ENCODE measurements at places on chromosomes 7 and 10. TPM values are rescaled to one million over a fixed set of nuclear protein-coding genes. Genes with fewer than 3 reads are reported as not detected.

DNA sequence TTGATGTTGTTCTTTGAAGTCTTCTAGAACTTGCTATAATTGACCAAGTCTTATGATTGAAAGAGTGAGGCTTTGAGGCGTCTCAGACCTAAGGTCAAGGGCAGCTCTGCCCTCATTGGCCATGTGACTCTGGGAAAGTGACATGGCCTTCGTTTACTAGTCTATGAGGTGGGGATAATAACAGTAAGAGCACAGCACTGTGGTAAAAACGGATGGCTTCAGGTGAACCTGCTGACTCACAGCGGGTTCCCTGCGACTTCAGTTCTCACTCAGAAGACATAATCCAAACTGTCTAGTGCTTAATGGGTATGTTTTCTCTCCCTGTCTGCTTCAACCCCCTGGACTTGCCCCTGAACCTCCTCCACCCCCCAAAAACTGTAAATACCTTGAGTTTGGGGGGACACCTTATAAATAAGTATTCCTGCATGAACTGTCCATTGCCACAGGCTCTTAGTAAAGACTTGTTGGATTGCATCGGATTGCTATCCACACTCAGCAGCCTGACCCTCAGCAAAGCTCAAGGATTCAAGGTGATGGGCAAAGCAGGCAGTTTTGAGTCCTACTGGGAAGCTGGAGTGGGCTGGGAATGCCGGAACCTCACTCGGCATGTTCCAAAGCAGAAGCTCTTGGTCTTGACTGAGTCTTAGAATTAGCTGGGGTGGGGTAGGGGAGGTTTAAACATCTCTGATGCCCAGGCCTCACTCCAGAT is 304.6 kb downstream of the KLF6 start:
- H3K27ac ChIP-seq, result no peak overlapping the region
- no peak for DNase-seq
- H3K4me3 ChIP-seq, result no peak overlapping the region
- peaks cover 10% of the 10 kb centered on the region for H3K4me1 ChIP-seq

DNA sequence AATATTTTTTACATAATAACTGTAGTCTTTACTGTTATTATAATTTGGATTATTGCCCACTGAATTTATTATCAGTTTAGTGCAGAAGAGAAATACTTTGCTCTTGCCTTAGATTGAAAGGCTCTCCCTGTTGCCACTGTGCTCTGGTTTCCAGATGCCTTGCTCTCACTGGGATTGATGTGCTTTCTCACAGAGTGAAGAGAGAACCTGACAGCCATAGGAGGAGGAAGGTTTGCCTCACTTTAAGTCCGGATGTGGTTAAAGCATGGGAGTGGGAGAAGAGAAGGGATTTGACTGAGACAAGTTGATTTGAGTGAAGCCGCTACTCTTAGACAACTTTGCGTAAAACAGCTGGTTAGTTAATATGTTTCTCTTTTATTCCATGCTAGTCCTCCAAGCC is 68.2 kb upstream of the RPA3 start:
- H3K4me3 ChIP-seq, result no peak overlapping the region
- no peaks in the 10 kb centered on the region for H3K4me1 ChIP-seq
- no peaks in the 10 kb centered on the region for H3K36me3 ChIP-seq
- no peak overlapping the region for H3K27ac ChIP-seq

- no peak for DNase-seq
- H3K27ac ChIP-seq, result no peak overlapping the region
- no peaks in the 10 kb centered on the region for H3K27me3 ChIP-seq
- no peaks in the 10 kb centered on the region for H3K4me1 ChIP-seq
Observed at GRCh38 chr7:41053820-41054219, 649.1 kb downstream of the INHBA start.

The PDK4 gene
- 1.2 TPM for total RNA-seq

The PGAM2 gene
- total RNA-seq, result 0.44 TPM

DNA sequence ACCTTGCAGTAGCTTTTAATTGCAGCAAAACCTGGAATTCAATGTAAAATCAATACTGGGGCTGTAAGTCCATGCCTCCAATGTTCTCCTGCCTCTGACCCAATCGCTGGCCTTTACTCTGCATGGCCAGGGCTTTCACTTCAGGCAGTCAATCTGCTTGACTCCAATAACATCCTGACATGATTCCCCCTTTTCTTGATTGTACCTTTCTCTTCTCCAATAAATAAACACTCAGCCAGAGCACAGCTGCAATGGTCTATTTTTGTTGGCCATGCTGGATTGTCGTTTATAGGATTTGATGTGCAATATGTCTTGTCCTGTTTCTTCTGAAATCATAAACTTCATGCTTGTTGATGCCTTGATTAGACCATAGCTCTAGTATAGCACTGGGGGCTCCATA is 97.8 kb upstream of the COL1A2 start:
- no peaks in the 10 kb centered on the region for H3K36me3 ChIP-seq
- no peaks in the 10 kb centered on the region for H3K4me1 ChIP-seq

DNA sequence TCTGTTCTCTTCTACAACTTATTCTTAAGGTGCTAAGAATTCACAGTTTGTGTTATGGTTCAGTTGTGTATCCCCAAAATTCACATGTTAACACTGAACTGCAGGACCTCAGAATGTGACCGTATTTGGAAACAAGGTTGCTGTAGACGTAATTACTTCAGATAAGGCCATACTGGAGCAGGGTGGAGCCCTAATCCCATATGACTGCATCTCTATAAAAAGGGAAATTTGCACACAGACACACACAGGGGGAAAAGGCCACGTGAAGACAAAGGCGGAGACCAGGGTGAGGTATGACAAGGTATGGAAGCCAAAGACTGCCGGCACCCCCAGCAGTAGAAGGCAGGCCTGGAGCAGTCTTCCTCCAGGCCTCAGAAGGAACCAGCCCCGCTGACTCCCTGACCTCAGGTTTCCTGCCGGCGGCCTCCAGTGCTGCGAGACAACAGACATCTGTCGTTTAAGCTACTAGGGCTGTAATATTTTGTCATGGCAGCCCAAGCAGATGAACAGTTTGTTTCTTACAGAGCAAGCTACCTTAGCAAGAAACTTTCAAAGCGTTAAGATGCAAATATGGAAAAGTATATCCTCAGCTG is 98.7 kb downstream of the PROSER2 start:
- no peaks in the 10 kb centered on the region for H3K27me3 ChIP-seq
- H3K4me1 ChIP-seq, result no peaks in the 10 kb centered on the region
- H3K36me3 ChIP-seq, result peaks cover 34% of the 10 kb centered on the region
- no peak overlapping the region for H3K27ac ChIP-seq
- DNase-seq, result no peak

The HMX2 gene
- not detected for total RNA-seq

DNA sequence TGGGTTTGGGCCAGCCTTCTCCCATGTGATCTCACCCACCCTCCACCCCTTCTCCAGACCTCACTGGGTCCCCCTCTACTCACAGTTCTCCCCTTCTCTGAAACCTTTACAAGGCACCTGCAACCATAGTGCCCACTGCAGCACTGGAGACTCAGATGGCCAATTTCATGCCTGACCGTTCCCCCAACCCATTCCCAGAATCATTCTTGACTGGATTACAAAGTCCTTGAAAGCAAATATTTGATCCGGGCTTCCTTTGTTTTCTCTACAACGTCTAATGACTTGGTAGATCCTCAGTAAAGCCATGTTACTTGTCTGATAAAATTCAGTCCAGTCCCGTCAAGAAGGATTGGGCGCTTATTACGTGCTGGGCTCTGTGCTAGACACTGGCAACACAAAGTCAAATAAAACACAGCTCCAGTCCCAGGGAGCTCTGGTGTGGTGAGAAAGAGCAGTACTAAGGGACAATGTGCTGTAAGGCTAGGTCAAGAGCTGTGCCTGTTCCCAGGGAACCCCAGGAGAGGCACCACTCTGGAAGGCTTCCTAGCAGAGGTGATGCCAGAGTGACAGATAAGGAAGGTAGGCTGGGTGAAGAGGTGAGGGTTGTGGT is 36.5 kb downstream of the SH3PXD2A start:
- no peak overlapping the region for H3K27ac ChIP-seq
- no peaks in the 10 kb centered on the region for H3K4me1 ChIP-seq
- H3K27me3 ChIP-seq, result no peaks in the 10 kb centered on the region
- DNase-seq, result no peak
- no peaks in the 10 kb centered on the region for H3K36me3 ChIP-seq

DNA sequence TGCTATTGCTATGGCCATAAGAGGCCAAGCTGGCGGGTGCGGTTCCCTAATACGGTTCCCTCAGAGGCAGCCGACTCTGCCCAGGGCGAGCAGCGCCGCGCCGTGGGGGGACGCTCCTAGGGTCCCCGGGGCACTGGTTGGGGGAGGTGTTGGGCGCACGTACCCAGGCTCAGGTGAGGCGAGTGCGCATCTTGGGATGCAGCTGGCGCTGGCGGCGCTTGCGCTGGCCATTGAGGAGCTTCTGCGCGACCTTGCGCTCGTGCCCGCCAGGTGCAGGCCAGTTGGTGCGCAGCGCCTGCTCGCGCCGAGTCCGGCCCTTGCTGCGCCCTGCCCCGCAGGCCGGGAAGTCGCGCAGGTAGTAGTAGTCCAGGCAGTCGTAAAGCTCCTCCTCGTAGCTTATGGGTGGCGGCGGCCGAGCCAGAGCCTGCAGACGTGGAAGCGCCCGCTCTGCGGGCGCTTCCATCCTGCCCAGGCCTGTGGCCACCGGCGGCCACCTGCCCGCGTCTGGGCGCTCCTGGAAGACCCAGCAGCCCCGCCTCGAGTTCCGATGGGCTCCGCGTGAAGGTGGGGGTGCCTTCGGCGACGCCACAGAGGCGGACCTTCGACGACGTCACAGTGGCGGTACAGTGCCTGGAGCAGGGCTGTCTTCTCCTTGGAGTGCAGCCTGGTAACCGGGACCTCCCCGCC is at the start of gene NUPR2:
TSS of gene NUPR2 (minus strand) at position 566 of the 687 bp plus-strand sequence. CDS start at position 463, 103 bp downstream.
- no peaks in the 10 kb centered on the region for H3K27me3 ChIP-seq
- no peak within 1 kb of the TSS for H3K27ac ChIP-seq
- no peaks in the 10 kb centered on the region for H3K36me3 ChIP-seq
- no peak for DNase-seq
- no peak within 1 kb of the TSS for H3K4me3 ChIP-seq
- no peaks in the 10 kb centered on the region for H3K4me1 ChIP-seq

DNA sequence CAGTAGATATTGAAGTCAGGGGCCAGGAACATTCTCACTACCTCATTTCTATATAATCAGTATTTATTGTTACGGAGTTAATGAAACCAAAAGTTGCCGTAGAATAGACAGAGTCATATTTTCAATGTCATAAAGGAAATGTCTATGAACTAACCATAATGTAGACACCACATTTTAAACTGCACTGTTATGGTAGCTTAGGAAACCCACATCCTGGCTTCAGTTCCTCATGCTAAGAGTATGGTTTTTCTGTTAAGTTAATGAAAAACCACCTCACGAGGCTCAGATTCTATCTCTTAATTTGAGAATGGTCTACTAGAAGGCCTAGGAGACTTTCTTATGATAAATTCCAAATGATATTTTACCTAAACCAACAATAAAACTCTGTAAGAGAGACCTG is 166.5 kb downstream of the TMEM26 start:
- H3K4me1 ChIP-seq, result peaks cover 16% of the 10 kb centered on the region
- no peak overlapping the region for H3K4me3 ChIP-seq
- H3K36me3 ChIP-seq, result no peaks in the 10 kb centered on the region
- peak; percentile 40 for DNase-seq
